ENCODE measurements at places on chromosomes 13 and 19.

GRCh38 chr19:51980116-51980736, 6.4 kb downstream of the ZNF350 start:
- no peak for DNase-seq

DNA sequence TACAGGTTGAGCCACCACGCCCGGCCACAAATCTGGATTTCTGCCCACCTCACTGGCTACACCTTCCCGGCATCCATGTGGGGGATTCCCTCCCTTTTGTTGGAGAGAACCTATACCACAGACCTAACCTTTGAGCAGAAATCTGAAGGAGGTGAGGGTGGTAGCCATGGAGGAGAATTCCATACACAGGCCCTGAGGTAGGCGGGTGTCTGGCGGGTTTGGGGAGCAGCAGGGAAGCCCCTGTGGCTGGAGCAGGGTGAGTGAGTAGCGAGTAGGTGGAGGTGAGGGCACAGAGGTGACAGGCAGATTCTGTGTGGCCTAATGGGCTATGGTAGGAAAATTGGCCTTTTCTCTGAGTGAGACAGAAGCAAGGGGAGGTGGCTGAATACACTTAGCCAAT, 10.6 kb downstream of the EIF3K start:
- no peak for DNase-seq

GRCh38 chr13:35927567-35928021, 203.6 kb downstream of the DCLK1 start:
- peak; percentile 21 for DNase-seq

DNA sequence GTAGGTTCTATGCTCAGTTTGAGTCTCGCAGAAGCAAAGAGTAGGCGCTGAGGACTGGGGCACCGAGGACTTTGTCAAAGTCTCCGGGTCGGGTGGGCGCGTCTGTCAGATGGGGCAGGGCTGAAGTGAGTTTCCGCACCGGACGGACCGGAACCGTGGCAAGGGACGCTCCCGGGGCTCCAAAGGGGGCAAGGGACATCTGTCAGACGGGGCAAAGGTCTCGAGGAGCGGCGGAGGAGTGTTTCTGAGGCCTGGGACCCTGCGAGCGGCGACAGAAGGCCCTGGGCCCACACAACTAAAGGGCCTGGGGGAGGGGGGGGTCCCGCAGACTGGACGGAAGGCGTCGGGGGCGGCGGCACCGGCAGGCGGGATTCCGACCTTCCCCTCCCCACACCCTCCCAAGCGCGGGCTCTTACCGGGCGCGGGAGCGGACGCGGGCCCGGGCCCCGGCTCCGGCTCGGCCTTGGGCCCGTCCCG, 13.3 kb upstream of the AKAP8L start:
- DNase-seq: no peak

DNA sequence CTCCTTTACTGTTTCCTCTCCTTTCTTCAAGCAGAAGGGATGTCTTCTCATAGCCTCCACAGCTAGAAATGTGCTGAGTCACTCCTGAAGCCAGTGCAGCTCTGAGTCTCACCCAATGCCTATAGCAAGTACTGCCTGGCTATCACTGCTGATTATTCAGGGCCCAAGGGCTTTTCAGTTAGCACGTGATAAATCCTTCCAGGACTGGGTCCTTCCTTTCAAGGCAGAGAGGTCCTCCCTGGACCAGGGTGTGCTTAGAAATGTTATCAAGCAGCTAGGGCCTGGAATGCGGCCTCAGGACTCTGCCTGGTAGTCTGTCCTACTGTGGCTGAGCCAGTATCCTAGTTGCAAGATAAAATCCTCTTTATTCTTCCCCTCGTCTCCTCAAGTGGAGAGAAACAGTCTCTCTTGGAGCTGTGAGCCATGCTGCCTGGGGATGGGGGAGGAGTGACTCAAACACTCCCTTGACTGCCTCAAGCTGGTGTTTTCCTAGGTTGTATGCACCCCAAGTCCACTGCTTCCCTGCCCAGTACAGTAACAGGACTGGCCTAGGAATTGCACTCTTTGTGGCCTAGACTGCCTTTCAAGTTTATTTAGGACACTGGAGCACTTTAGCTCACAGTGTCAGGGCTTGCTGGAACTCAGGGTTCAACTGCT, 198.7 kb upstream of the SERP2 start:
- DNase-seq: peak; percentile 62

DNA sequence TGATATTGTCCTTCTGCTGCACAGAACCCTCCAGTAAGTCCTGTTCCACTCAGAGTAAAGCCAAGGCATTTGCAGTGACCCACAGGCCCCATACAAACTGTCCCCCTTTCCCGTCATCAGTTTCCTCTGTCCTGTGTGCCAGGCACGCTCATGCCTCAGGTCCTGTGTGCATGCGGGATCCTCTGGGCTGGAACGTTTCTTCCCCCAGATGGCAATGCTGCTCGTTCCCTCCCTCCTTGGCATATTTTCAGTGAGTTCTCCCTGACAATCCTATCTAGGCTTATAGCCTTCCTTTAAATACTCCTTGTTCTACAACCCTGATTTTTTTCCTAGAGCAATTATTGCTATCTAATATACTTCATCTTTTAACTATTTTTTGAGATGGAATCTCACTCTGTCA, 5.7 kb downstream of the OPA3 start:
- no peak for DNase-seq

DNA sequence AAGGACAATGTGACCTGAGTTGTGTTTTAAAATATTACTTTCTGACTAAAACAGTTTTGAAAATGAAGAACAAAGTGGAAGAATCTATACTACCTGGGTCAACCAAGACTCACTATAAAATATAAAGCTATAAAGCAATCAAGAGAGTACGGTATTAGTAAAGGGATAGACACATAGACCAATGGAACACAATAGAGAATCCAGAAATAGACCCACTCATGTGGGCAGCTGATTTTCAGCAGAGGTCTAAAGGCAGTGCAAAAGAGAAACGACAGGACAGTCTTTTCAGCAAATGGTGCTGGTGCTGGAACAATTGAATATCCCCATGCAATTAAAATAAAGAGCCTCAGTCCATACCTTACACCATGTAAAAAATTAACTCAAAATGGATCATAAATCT, 224.7 kb downstream of the RGCC start:
- DNase-seq: no peak

DNA sequence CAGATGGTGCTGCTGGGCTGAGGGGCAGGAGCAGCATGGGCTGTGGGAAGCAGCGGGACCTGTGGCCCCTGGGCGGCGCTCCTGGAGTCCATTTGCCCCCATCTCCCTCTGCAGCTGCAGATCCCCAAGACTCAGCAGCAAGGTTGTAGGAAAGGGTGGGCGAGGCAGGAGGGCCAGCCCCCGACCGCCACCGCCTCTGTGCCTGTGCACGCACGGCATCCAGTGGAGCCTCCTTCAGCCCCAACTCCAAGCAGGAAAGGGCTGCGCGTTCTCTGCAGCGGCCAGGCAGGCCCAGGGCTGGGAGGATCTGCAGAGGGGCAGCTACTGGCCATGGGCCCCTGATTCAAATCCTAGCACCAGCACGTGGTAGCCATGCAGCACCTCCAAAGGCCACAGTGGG, 20.8 kb downstream of the DPF1 start:
- no peak for DNase-seq

DNA sequence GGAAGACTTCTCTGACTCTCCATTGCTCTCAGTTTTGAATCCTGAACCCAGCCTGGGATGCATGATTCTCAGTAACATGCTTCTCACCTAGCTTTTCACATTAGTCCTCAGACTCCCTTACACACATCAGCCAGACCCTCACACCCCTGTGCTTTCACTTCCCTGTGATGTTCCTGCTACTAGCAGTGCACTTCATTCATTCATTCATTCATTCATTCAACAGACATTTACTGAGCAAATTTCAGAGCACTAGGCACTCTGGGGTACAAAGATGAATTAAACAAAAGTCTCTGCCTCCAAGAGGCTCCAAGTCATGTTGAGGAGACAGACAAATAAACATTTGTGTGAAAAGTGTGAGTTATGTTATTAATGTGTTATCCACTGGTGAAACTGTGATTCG, 145.2 kb downstream of the RXFP2 start:
- DNase-seq: no peak

- DNase-seq: no peak
Observed at GRCh38 chr13:34672631-34673030, 269.4 kb upstream of the NBEA start.

GRCh38 chr13:92313382-92313781, 913.2 kb upstream of the GPC6 start:
- no peak for DNase-seq

- no peak for DNase-seq
Observed at GRCh38 chr13:68234274-68234673, 1004.1 kb upstream of the PCDH9 start.

GRCh38 chr19:3510727-3511126, 4.6 kb downstream of the FZR1 start:
- DNase-seq: no peak

GRCh38 chr19:47658431-47659348, 49.8 kb downstream of the BICRA start:
- DNase-seq: peak; percentile 30

GRCh38 chr19:14127176-14127575, 9.2 kb downstream of the ASF1B start:
- peak; percentile 52 for DNase-seq

DNA sequence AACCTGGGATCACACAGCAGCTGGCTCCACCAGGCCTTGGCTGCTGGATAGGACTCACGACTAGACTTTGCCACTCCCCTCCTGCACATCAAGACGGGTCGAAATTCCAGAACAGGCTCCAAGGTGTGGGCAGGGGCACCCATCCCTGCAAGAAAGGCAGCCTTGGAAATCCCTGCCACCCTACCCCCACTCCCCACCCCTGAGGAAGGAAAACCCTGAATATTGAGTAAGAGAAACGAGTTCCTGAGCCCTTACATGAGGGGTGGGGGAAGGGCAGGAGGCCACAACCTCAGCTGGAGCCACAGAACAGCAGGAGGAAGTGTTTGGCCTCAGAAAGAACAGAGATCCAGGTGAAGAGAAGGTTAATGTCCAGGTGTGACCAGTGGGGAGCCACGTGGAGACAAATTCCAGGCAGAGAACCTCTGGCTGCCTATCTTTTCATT, 20.1 kb downstream of the DEDD2 start:
- no peak for DNase-seq

DNA sequence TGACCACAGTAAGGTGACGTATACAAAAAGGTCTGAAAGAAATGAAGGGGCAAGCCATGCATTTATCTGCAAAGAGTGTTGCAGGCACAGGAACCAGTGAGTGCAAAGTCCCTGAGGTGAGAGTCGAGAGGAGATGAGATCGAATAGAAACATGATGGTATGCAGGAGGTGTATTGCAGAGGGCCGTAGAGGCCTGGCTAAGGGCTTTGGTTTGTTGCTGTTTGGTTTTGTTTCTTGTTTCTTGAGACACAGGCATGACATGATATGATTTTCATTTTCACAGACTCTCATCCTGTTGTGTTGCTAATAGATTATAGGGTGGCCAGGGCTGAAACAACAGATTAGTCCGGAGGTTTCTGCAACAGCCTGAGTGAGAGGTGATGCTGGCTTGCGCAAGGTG, 80.4 kb downstream of the HSPH1 start:
- DNase-seq: no peak

- no peak for DNase-seq
Observed at GRCh38 chr19:55106591-55106990, 10.8 kb downstream of the PPP1R12C start.

GRCh38 chr19:17743874-17744580, 7.2 kb upstream of the FCHO1 start:
- DNase-seq: peak; percentile 19

GRCh38 chr13:76883236-76883635, 3.0 kb downstream of the KCTD12 start:
- no peak for DNase-seq

DNA sequence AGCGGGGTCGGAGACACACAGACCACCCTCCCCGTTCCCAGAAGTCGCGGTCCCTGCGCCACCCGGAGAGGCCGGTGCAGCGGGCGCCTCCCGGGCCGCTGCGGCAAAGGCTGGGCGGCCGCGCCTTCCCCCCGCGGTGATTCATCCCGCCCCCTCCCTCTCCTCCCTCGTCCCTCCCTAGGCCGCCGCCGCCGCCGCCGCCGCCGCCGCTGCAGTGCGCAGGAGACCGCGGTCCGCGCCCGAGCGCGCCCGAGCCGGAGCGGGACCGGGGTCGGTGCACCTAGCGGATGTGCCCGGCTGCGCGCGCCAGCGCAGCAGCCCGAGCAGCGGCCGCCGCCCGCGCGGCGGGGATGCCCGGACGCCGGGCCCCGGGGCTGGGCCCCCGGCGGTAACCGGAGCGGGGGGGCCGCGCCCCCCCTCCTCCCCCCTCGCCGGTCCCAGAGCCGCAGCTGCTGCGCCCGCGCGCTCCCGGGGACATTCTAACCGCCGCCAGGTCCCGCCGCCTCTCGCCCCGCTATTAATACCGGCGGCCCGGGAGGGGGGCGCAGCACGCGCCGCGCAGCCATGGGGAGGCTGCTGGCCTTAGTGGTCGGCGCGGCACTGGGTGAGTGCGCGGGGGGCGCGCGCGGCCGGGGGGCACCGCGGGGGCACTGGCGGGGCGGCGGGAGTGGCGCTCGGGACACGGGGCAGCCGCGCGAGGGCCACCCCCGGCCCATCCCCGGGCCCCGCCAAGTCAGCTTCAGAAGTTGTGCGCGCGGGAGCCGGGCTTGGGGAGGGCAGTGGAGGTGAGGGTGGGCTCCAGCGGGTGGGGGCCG, at the start of gene SCN1B:
Gene SCN1B (plus strand): TSS at position 214 of the 815 bp plus-strand sequence. CDS start 351 bp downstream, at position 565.
- DNase-seq: peak; percentile 77

- DNase-seq: no peak
Observed at GRCh38 chr13:44843403-44843802, 145.9 kb downstream of the NUFIP1 start.

GRCh38 chr13:21383090-21383489, 76.0 kb downstream of the ZDHHC20 start:
- no peak for DNase-seq

- DNase-seq: no peak
Observed at GRCh38 chr13:104837756-104838155, 1697.7 kb downstream of the EFNB2 start.

- no peak for DNase-seq
Observed at GRCh38 chr19:31286491-31286890, 62.7 kb downstream of the TSHZ3 start.

DNA sequence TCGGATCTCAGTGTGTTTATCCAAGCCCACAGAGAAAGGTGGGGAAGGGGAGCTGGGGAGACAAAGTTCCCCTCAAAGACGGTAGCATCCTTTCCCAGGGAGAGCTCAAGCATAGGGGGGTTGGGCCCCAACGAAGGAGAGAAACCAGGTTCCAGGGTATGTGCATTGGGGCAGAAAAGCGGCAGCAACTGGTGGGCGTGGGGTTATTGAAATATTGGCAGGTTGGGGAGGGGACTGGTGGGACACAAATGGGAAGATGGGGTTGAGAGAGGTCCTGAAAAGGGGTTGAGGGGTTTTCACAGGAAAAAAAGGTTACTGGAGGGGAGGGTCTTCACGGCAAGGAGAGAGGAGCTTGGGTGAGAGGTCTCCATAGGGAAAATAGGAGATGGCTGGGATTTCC, 1.0 kb downstream of the ASF1B start:
- no peak for DNase-seq

GRCh38 chr13:77009011-77009410, 17.1 kb downstream of the CLN5 start:
- no peak for DNase-seq

DNA sequence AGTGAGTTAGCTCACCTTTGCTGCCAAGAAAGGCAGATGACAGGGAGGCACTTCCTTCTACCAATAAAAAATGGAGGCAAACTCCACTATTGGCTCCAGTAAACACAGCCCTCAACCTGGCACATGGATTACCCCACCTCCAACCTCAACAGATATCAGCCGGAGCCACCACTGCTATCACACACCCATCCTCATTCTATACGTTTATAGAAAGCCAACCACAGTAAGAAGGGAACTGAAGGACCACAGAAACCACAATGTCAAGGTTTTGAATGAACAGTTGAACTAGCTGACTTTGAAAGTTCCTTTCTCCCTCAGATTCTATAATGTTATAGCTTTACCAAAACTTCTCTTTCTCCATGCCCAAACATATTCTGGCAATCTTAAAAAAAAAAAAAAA, 526.2 kb downstream of the UQCRFS1 start:
- no peak for DNase-seq
